DMS79 treated with DMSO at 0.1 percent for 48 hours (cell line): ENCODE measurements at places on chromosomes 3 and 15.

- no peak for DNase-seq
Observed at GRCh38 chr3:48974076-48974864, 15.8 kb upstream of the P4HTM start.

- DNase-seq: no peak
Observed at GRCh38 chr3:129412542-129413198, 15.8 kb downstream of the EFCAB12 start.

DNA sequence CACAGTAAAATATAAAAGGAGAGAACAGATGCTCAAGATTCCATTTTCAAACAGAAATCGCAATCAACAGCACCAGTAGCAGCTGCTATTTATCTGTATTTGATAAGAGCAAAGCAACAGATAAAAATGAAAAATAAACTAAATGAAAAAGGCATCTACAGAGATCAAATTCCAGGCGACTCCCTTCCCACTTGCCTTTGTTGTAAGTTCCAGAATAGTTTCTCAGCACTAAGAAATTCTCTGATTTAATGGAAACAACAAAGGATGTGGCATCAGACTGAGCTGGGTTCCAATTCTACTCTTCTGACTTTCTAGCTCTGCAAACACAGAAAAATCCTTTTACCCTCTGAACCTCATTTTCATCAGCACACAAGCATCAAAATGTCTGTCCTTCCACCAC lies 110.8 kb upstream of the MME start:
- DNase-seq: no peak

DNA sequence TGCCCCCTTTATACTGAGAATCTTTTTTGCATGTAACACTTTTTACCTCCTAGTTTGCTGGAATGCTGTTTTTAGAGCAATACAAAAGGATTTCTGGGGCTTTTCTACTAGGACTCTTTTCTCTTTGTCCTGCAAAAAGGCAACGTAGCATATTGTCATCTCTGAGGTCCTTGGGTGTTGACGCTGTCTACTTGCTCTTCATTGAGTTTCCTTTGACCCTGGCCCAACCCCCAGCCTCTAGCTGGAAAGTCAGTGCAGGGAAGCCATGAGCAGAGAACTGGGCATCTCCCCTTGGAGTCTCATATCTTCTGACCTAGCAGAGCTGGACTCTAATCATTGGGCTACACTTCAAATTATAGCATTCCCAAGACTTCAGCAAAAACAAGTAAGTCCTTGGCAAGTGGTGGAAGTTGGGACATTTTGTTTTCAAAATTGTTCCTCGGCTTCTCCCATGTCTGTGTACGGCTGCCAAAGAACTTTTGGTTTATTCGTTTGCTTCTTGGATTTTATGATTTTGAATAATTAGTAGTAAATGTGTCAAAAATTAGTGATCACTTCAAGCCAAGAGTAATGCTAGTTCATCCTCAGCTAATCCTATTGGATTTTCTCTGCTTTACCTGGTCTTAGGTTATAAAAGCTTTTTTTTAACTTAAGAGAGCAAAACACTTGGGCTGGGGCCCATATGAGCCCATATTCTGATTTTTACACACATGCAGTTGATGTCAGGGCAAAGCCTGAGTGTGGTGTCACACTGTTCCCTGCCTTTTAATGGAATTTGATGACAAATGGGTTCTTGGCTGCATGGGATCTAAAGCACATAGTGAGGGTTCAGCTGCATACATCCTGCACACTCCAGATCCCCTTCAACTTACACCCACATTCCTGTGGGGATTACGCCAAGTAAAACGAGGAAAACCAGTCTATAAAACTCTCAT lies 419.5 kb upstream of the C2CD4B start:
- no peak for DNase-seq

GRCh38 chr3:47443611-47443995 lies 32.1 kb downstream of the SCAP start:
- no peak for DNase-seq

DNA sequence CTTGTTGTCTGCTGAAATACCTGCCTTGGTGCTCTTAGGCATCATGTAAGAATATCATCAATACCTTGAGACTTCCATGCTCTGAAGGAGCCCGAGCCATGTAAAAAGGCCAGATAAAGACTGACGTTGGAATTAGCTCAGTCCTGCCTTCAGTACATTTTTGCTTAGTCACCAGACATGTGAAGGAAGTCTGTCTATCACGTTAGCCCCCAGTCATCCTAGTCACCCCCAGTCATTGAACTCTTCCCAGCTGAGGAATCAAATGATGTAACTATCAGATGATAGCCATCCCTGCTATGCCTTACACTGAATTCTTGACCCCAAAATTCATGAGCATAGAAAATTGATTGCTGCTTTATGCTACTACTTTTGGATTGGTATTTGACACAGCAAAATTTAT lies 351.2 kb upstream of the SGO1 start:
- DNase-seq: no peak

- no peak for DNase-seq
Observed at GRCh38 chr3:37940242-37940908, 50.2 kb upstream of the VILL start.

DNA sequence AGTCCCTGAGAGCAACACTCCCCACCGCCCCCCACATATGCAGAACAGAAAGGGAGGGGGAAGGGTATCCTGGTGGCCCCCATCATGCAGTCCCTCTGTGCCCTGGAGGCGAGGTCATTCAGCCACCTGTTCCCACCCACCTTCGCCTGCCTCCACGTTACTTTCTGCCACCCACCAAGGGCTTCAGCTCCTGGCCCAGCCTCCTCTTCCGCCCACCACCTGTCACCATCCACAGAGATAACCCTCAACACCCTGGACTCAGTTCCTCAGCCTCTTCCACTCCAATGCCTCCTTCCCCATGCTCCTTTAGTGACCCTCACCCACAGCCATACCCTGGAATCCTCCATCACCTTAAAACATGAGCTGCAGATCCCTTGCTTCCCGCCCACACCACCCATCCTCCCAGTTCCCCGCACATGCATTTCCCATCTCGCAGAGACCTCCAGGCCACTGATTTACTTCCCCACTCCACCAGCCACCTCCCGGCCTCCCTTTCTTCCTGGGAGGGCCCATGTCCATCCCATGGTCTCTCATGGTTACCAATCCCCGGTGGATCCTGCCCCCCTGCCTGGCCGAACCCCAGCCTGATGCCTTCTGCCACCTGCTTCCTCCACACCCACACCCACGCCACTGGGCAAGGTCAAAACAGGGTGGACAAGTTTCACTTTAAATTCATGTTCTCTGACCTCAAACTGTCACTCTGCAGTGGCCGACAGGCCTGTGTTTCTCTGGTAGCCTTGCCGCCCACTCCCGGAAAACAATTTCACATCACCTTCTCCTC lies 18.2 kb downstream of the HOMER2 start:
- DNase-seq: no peak

DNA sequence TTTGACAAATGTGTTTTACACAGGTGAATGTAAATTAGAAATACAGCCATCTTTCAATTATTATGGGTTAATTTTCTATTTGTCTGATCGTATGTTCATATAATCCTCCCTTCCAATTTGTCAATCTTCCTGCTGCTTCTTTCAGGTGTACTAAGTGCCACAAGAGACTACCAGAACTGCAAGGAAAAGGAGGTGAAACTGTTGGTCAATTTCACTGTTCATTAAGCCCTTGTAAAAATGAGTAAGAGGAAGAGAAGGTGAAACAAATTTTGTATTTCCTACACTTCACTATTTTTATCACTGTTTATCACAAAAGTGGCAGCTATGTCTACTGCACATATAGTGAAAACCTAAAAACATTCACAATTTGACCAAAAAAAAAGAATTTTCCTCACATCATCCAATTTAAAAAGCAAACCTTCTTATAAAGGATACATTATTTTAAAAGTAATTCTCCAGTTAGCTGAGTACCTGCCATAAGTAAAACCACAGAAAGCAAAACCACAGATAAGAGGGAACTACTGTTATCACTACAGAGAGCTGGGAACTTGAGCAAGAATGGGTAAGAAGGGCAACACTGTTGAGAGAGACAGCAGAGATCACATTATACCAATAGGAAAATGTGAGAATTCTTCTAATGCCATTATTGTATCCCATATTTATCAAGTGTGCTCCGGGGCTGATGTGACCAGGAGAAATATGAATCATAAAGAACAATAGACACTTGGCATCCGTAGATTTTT lies 163.0 kb downstream of the TBC1D5 start:
- DNase-seq: no peak

DNA sequence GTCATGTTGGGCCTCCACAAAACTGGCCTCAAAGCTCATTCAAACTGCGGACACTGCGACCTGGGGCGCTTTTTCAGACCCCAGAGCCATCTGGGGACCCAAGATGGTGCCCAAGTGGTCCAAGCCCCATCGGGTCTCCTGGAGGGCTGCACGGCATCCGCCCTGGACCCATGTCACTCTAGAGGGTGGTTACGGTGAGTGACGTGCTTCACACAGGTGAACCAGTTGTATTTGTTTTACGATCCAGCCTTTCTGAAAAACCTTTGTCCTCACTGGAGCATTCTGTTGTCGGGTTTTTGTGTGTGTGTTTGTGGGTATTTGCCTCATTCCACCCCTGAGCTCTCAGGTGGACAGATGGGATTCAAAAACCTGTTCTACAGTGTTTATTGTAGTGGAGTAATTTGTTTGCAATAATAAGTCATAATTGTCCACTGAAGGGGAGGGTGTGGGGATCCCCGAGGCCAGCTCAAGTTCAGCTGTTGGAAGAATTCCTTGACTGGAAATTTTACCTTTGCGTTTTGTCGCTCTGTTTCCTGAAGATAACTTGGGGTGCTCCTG lies 1.9 kb downstream of the SLC51A start:
- DNase-seq: no peak

GRCh38 chr3:115099134-115099985 lies 47.7 kb downstream of the ZBTB20 start:
- DNase-seq: peak; percentile 74

- no peak for DNase-seq
Observed at GRCh38 chr3:101195951-101196713, 124.2 kb downstream of the IMPG2 start.

GRCh38 chr3:61805510-61806080 lies 244.2 kb downstream of the PTPRG start:
- DNase-seq: no peak

DNA sequence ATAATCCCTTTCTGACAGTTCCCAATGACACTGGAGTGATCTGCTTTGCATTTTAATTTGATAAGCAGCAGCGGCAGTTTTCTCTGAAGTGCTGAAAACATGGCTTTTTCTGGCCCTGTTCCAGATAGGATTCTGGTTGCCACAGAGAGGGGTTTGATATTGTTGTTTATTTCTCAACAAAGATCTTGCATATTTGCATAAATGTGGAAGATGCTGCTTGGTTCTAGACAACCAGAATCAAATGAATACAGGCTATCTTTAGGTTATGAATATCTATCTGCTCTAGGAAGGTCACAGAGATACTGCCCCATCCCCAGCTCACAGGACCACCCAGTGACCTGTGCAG lies 137.1 kb downstream of the ZNF609 start:
- DNase-seq: peak; percentile 81

GRCh38 chr3:142568393-142569017 lies 10.0 kb downstream of the ATR start:
- DNase-seq: no peak

DNA sequence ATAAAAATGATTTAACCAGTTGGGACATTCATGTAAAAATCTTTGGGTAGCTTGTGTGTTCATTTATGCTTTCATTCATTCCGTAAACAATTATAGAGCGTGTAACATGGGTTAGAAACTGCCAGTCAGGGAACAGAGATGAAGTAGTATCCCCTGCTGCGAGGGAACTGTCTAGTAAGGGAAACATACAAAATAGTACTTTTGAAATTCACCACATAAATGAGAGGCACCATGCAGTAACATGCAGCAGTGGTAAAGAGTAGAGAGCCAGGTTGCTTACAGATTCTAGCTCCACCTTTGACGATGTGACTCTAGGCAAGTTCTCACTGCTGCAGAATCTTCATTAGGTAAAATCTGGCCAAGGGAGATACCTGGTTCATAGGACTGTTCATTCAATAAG lies 938 bp downstream of the DZIP3 start:
- peak; percentile 43 for DNase-seq

DNA sequence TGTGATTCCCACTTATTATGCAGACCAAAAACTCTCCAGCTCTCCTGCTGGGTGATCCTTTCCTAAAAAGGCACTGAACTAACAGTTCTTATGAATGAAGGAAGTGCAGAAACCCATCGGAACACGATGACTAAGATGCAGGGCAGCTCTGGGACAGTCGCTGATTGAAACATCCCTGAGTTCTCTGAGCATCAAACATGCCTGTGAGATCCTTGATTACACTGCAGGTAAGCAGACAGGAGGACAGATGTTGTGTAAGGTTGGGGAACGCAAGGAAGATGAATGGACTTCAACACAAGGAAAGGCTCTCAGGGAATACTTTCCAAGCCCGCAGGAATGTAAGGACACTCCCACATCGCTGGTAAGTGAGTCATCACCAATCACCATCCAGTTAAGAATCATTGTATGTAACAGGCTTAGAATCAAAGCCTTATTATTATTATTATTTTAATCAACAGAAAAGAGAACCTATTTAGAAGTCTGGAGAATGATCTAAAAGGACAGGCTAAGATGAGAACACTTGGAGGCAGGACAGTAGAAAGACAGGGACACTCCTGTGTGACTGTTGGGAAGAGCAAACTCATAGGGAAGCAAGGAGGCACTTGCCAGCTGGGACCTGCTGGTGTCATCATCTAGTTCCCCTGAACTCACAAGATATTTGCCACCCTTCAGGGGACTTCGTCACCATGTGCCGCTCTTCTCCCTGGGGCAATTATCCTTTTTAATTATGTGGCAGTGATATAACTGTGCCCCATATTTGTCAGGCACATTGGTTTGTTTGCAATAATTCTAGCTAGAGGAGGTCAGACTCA lies 26.0 kb downstream of the TMEM158 start:
- no peak for DNase-seq

- no peak for DNase-seq
Observed at GRCh38 chr3:177745607-177746005, 548.3 kb upstream of the TBL1XR1 start.

GRCh38 chr15:88243895-88244787 lies 12.4 kb downstream of the NTRK3 start:
- DNase-seq: no peak

DNA sequence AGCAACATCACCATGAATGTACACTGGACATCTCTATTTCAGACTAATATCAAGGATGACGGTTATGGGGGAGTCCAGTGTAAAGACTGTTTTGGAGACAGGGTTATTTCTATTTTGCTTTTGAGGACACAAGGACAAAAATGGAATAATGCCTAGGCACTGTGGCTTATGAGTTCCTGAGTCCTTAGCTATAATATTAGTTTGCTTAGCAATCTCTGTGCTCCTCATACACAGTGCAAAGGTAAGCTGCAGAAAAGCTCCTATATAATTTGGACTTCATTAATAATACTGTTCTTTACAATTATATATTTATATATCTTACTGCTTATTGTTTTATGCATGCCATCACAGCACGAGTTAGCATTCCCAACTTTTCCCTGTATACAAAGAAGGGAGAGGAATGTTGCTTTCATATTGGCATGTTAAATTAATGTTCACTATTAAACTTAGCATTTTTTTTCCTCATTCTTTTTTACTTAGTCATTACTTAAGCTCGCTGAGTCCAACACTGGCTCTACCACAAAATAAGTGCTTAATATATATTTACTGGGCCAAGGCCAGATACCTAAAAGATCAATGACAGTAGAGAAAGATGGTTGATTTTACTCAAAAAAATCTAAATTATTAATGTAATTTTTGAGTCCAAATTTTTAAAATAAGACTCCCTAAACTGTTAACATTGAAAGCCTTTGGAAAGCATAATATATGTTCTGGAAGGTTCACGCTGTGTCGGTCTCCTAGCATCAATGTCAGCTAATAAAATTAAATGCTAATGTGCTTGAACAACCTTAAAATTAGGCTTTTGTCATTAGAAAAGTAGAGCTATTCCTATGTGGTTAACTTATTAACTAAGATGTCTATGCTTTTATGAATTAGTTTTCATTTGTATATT lies 13.8 kb downstream of the THBS1 start:
- no peak for DNase-seq
